CD4-positive, alpha-beta memory T cell (primary cell): ENCODE measurements at places on chromosomes 4 and X. TPM values are rescaled to one million over a fixed set of nuclear protein-coding genes. Genes with fewer than 3 reads are reported as not detected.

RFC1 gene
- 6.2 TPM for polyA plus RNA-seq

DNA sequence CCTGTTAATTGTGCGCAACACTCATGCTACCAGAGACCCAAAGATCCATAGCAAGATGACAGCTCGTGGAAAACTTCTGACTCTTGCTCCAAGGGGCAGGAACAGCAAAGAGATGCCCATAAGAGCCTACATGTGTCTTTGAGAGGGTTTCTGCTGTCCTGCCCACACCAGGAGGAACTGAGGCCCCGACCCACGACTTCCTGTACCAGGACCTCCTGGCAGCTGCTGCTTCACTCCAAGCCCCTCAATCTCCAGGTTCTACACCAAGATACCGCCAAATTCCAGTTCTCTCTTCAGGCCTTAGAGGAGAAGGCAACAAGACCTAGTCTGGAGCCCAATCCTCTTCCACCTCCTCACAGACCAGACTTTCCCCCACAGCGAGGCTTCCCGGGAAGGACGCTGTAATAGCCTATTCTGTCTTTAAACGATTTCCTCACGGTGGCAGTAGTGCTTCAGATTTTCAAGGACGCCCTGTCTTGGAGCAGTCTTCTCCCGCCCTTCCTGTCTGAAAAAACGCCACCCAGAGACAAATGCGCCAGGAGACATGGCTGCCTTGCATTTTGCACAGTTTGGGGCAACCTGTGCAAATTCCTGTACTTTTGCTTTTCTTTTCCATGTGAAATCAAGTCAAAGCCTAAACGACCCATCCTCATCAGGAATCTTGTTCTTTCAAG is 230.2 kb upstream of the STK26 start:
- H3K4me3 ChIP-seq = no peak overlapping the region
- peak overlapping the region; percentile 15 for H3K27ac ChIP-seq
- H3K4me1 ChIP-seq = no peaks in the 10 kb centered on the region

CLCN4 gene
- not detected for polyA plus RNA-seq

VEGFD gene
- not detected for polyA plus RNA-seq

SLC7A11 gene
- polyA plus RNA-seq = not detected

DNA sequence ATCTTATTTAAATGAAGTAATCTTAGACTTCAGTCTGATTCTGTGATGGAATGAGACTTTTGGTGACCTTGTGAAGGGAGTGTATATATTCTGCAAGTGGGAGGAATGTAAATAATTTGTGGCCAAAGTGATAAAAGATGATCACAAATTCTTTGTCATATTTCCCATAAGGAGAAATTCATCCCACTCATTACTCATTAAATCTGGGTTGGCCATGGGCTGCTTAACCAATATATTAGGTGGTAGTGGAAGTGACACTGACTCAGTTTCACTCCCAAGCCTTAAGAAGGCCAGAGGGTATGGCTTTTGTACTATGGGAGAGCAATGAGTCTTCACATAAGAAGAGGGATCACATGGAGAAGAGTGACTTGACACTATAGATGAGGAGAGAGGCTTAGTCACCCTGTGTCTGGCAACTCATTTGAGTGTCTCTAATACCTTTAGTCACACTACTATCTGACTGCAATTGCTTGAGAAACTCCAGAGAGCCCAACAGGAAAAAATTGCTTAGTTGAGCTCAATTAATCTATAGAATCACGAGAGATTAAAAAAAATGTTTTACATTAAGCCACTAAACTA is 408.2 kb upstream of the PITX2 start:
- H3K4me1 ChIP-seq = no peaks in the 10 kb centered on the region
- DNase-seq = no peak
- no peaks in the 10 kb centered on the region for H3K27me3 ChIP-seq
- H3K4me3 ChIP-seq = no peak overlapping the region
- no peak overlapping the region for H3K27ac ChIP-seq
- no peaks in the 10 kb centered on the region for H3K36me3 ChIP-seq

DNA sequence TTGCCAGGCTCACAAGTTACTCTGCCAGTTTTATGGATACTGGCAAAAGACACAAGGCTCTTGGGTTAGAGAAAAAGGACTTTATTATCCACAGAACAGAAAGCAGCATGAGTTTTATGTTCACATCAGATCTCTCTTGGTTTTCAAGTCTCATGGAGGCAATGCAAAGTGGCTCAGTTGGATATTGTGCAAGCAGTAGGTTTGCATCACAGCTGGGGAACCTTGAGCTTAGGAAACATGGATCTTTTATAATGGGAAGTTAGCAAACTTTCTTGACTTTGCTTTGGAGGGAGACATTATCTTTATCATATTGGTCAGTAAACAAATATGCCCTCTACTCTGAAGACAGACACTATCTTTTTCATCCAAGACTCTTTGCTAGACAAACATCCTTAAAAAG is 109.2 kb upstream of the GRPR start:
- no peaks in the 10 kb centered on the region for H3K27me3 ChIP-seq
- no peaks in the 10 kb centered on the region for H3K4me1 ChIP-seq
- no peak overlapping the region for H3K27ac ChIP-seq

RBMXL3 gene
- polyA plus RNA-seq = not detected

CFAP299 gene
- not detected for polyA plus RNA-seq

- H3K27ac ChIP-seq = peak overlapping the region; percentile 96
- H3K4me3 ChIP-seq = peak overlapping the region; percentile 75
- DNase-seq = peak; percentile 72
Measured at GRCh38 chrX:154097003-154097588, 421 bp downstream of the MECP2 start.

DNA sequence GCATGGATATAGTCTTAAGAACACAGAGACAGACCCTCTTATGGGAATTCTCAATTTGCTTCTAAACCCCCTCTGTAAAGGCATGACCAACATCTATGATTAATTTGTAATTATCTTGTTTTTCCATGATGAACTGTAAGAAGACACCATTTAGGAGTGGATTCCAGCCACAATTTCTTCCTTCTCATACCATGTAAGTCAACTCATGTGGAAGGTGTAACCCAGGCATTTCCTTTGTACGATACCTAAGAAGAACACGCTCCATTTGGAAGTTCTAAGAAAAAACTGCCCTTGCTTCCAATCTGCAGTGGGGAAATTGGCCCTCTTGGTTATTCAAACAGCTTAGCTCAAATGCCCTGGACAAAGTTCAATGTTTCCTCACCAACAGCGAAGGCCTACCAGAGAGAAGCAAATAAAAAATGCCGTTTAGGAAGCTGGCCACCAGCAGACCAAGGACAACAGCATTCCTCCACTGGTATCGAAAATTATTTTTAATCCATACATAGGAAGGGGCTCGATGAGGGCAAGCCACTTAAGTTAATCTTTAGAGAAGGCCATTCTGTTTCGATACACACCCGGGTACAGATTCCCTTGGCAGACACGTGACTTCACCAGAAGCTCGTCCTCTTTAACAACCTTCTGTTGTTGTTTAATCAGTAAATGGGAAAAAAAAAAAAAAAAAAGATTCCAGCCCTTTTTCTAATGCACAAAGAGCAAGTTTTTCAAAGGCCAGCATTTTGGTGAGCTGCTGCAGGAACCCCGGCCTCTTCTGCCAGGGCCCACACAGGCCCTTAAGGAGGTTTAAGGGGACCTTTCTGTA is 2.6 kb downstream of the DHRSX start:
- H3K4me3 ChIP-seq = no peak overlapping the region
- H3K27me3 ChIP-seq = no peaks in the 10 kb centered on the region
- no peaks in the 10 kb centered on the region for H3K36me3 ChIP-seq
- H3K27ac ChIP-seq = no peak overlapping the region

BLOC1S4 gene
- polyA plus RNA-seq = 76.2 TPM

DNA sequence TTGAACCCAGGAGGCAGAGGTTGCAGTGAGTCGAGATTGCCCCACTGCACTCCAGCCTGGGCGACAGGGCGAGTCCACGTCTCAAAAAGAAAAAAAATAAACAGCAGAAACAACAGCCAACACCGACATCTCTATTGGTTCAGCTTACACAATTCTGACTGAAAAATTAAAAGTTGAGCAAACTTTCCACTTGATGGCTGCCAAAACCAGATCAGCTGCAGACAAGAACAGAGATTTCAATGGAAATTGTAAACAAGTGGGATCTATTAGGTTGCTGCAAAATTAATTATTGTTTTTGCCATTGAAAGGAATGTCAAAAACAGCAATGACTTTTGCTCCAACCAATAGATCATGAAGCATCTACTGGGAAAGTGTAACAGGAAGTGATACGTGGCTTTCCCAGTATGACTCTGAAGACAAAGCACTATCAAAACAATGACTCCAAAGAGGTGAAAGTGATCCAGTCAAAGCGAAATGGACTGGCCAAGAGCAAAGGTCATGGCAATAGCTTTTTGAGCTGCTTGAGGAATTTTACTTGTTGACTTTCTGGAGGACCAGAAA is 26.3 kb downstream of the UPF3B start:
- H3K4me1 ChIP-seq = peaks cover 8% of the 10 kb centered on the region
- H3K4me3 ChIP-seq = no peak overlapping the region
- no peak for DNase-seq
- no peak overlapping the region for H3K27ac ChIP-seq
- H3K36me3 ChIP-seq = no peaks in the 10 kb centered on the region

GRCh38 chr4:23853986-23854660 is 35.7 kb downstream of the PPARGC1A start:
- H3K4me1 ChIP-seq = no peaks in the 10 kb centered on the region
- no peak for DNase-seq
- H3K36me3 ChIP-seq = no peaks in the 10 kb centered on the region
- no peak overlapping the region for H3K27ac ChIP-seq
- H3K4me3 ChIP-seq = no peak overlapping the region
- H3K27me3 ChIP-seq = no peaks in the 10 kb centered on the region

DNA sequence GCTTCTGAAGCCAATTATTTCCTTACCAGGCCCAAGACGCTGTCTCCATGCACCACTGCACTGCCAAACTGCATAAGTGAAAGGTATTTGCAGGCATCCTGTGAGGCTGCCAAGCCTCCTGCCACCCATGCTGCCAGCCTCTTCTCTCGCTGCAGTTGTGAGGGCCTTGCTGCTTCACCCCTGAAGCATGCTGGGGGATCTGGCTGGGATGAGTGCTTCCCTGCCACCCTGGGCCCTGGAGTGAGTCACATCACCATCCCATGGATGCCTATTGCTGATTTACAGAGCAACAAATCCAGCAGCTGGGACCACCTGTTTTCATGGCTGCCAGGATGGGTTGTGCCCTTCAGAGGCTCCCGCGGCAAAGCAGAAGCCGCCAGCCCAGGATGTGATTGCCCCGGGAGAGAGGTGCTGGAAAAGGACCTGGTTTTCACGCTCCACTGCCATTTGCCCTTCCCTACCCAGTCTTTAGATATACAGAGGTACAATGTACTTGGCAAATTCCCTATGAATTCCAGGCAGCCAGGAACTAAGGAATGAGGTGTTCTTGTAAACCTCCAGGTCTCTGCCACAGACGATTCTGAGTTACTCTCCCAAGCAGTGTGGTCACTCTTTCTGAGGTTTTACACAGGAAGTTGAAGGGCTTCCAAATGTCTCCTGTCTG is 41.5 kb upstream of the PTCHD1 start:
- no peaks in the 10 kb centered on the region for H3K36me3 ChIP-seq
- H3K4me1 ChIP-seq = no peaks in the 10 kb centered on the region
- no peaks in the 10 kb centered on the region for H3K27me3 ChIP-seq
- no peak overlapping the region for H3K4me3 ChIP-seq

DNA sequence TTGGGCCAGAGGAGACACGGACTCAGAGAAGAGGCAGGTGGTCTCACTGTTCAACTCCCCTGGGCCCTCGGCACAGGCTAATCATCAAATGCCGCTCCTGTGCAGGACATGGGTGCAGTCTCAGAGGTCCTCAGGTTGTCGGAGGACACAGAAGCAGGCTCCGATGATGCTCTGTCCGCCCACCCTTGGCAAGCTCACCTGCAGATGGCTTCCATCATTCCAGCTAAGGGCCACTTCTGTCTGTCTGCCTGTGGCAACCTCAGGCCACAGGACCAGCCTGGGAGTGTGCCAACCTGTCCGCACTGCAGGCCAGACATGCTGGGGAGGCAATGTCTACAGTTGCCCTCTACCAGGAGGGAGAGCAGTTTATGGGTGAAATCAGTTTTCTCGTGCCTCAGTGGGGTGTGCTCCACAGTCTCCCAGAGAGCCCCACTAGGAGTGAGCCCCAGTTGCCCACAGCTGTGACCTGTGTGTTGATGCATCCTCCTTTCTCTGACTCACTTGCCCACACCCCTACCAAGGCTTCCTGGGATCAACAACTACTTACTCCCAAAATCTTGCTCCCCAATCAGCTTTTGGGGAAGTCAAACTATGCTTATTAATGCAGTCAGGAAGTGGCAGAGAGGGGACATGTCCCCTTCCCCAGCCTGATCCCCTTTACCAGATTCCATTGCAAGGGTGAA is 55.9 kb downstream of the HTRA3 start:
- H3K4me3 ChIP-seq = no peak overlapping the region
- H3K27ac ChIP-seq = no peak overlapping the region
- no peaks in the 10 kb centered on the region for H3K27me3 ChIP-seq
- H3K4me1 ChIP-seq = no peaks in the 10 kb centered on the region
- no peak for DNase-seq

- no peak overlapping the region for H3K4me3 ChIP-seq
- no peak overlapping the region for H3K27ac ChIP-seq
- H3K4me1 ChIP-seq = peaks cover 11% of the 10 kb centered on the region
- H3K36me3 ChIP-seq = no peaks in the 10 kb centered on the region
Measured at GRCh38 chr4:14877246-14878225, 124.7 kb upstream of the CPEB2 start.

DNA sequence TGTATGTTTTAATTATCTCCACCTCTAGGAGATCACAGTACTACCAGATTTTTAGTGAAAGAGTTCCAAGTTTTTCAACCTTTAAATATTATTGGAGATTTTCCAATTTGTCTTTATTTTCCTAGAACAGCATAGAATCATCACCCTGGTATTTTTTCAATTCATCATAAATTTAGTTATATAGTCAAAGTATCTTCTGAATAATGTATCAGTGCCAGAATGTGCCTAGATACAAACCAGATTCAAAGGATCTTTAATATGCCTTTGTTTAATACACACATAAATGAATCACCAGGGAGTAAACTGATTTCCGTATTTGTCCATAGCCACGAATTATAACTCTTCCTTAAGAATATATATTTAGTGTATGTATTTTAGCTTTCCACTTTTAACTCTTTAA is 1373.1 kb downstream of the STIM2 start:
- H3K4me3 ChIP-seq = no peak overlapping the region
- H3K36me3 ChIP-seq = no peaks in the 10 kb centered on the region
- no peaks in the 10 kb centered on the region for H3K4me1 ChIP-seq

MAGEE1 gene
- polyA plus RNA-seq = 3.6 TPM

- DNase-seq = no peak
- no peak overlapping the region for H3K4me3 ChIP-seq
- no peaks in the 10 kb centered on the region for H3K36me3 ChIP-seq
- H3K27ac ChIP-seq = no peak overlapping the region
- H3K27me3 ChIP-seq = no peaks in the 10 kb centered on the region
Measured at GRCh38 chr4:21806991-21807390, 141.6 kb downstream of the KCNIP4 start.

COL4A5 gene
- polyA plus RNA-seq = not detected

NXT2 gene
- 27.7 TPM for polyA plus RNA-seq
